ENCODE measurements at places on chromosomes 16 and 17.
A peak's percentile ranks its signal among the peaks of the same experiment; 100 is the strongest.

DNA sequence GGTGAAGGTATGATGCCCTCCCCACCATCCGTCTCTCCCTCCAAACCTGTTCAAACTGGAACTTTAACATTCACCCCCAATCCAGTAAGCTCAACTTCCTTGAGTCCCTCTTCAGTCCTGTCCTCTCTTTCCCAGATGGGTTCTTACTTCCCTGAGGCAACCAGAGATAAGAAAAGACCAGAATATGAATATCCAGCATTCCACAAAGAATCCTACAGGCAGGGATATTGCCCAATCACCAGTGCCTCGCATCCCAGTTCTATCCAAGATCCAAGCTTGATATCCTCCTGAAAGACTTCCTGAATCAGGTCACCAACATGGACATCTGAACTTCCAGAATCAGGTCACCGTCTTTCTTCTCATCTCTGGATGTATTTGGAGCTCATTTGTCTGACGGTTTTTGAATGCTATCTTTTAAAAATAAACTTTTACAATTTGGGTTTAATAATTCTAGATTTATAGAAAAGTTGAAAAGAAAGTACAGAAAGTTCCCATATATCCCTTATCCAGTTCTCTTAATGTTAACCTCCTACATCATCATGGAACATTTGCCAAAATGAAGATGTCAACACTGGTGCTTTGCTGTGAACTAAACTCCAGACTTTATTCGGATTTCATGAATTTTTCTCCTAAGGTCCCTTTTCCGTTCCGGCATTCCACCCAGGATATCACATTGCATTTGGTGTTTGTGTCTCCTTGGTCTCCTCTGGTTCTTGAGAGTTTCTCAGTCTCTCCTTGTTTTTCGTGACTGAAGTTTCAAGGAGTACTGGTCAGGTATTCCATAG lies 13.7 kb upstream of the COL1A1 start:
- no peak for DNase-seq

- no peak for DNase-seq
Measured at GRCh38 chr16:996681-997080, 15.1 kb downstream of the SOX8 start.

- no peak for DNase-seq
Measured at GRCh38 chr16:6209355-6209930, 1111.8 kb upstream of the EEF2KMT start.

DNA sequence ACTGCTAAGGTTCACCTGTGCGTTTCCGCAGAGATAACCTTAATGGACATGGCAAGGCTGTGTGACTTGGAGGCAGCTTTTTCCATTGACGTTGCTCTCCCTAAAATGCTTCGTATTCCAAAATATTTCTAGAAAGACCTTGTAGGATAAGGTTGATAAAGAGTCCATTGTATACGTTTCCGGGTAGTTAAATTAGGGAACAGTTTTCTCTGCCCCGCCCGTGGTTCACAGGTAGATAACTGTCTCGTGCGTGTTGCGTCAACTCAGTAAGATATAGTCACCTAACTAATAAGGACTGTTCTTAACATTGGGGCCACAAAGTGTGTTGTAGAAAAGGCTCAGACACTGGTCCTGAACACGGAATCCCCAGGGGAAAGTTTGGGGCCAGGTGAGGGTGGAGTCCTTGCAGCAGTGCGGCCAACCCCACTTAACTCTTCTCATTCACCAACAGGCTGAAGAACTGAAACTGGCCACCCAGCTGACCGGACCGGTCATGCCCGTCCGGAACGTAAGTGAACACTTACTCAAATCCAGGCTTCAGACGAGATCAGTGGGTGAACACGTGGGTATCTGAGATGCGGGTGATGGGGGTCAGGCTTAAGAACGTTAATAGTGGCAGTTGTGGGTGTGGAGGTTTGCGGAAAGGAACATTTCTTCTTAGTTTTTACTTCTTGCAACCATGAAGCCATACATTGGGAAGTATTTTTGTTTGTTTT lies 1.6 kb downstream of the RPL13 start:
- no peak for DNase-seq

- DNase-seq = peak; percentile 76
Measured at GRCh38 chr16:84360170-84360569, 8.2 kb upstream of the ATP2C2 start.

DNA sequence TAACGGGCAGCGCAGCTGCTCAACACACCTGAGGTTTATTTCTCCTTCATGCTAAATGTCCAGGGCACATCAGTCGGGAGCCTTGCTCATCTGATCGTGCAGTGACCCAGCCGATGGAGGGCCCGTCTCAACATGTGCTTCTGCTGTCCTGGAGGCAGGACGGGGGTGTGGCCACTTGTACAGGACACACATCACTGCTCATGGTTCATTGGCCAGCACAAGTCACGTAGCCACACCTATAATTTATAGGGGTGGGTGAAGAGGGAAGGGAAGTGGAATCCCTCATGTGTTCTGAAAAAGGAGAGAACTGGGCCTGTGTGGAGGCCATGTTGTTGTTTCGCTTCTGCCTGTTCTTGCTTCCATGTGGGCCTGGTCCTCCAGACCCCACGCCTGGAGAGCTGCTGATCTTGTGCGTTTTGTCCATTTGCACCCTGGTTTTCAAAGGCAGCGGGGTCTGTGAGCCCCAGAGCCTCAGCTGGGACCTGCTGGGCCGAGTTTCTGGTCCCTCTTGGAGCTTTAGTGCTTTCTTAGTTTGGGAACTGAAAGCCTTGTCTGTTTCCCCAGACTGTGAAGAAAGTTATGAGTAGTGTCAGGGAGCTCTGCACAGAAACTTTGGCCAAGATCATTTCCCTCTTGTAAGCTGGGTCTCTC lies 60.5 kb downstream of the CMIP start:
- DNase-seq = peak; percentile 17

- DNase-seq = no peak
Measured at GRCh38 chr17:83152745-83153611, 73.6 kb downstream of the METRNL start.

GRCh38 chr17:82927311-82927660 lies 87.5 kb upstream of the ZNF750 start:
- DNase-seq = no peak

DNA sequence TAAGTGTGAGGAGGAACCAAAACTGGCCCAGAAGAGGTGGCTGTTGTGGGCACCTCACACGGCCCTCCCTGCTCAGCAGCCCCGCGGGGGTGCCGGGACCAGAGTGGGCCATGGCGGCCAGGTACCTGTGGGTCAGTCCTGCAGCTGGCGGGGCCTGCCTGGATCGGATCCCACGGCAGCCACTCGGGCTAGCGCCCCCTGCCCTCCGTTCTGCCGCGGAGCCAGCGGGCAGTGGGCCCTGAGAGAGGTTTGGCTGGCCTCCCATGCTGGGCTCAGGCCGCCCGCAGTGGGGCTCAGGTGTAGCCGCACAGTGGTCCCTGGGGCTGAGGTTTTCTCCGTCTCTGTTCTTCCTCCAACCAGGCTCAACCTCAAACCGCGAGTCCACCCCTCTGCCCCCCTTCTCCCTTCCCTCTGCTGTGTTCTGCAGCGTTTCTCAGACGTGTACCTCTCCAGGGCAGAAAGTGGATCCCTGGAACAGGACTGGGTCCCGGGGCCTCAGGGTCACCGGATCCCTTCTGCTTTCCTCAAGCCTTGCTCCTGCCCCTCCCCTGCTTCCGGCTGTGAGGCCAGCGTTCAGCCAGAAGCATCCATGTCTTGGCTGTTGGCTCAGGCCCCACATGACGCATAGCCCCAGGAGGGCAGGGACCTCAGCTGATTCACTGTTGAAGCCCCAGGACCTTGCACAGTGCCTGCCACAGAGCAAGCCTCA lies 28.6 kb upstream of the ITGA3 start:
- peak; percentile 97 for DNase-seq

GRCh38 chr16:78448658-78449271 lies 349.3 kb downstream of the WWOX start:
- DNase-seq = no peak

- DNase-seq = no peak
Measured at GRCh38 chr17:50182783-50183420, 17.1 kb downstream of the SGCA start.

DNA sequence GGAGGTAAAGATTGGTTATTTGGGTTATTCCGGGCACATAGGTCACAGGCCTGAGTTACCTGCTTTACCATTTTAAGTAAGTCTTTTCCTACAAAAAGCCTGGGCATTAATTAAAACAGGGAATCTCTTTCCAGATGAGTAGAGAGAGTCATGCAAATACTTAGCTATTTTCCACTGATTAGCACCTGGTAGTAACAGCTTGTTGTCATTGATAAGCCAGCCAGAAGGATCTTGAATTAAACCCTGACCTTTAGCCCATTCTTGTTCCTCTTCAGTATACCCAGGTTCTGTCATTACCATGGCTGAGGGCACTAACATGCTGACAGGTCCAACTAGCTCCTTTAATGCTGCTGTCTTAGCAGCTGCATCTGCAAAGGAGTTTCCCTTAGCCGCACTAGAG lies 44.4 kb upstream of the ARL4D start:
- no peak for DNase-seq

- no peak for DNase-seq
Measured at GRCh38 chr17:64217249-64217691, 45.8 kb downstream of the TEX2 start.

GRCh38 chr17:43524945-43525575 lies 21.1 kb downstream of the ETV4 start:
- DNase-seq = no peak

- DNase-seq = peak; percentile 83
Measured at GRCh38 chr16:75319513-75320411, 68.3 kb upstream of the BCAR1 start.

DNA sequence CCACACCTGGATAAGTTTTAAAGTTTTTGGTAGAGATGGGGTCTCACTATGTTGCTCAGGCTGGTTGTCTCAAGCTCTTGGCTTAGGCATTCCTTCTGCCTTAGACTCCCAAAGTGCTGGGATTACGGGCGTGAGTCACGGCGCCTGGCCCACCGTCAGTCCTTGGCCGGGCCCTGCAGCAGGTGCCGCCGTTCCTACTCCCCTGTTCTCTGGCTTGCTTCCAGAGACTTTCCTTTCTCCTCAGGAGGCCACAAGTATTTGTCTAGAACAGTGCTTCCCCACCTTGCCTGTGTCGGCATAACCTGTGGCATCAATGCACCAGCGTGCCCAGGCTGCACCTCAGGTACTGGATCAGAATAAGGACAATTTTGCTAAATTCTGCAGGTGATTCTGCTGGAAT lies 3.0 kb upstream of the MGAT5B start:
- DNase-seq = no peak

- peak; percentile 29 for DNase-seq
Measured at GRCh38 chr17:26818736-26819135, 475.2 kb upstream of the WSB1 start.

DNA sequence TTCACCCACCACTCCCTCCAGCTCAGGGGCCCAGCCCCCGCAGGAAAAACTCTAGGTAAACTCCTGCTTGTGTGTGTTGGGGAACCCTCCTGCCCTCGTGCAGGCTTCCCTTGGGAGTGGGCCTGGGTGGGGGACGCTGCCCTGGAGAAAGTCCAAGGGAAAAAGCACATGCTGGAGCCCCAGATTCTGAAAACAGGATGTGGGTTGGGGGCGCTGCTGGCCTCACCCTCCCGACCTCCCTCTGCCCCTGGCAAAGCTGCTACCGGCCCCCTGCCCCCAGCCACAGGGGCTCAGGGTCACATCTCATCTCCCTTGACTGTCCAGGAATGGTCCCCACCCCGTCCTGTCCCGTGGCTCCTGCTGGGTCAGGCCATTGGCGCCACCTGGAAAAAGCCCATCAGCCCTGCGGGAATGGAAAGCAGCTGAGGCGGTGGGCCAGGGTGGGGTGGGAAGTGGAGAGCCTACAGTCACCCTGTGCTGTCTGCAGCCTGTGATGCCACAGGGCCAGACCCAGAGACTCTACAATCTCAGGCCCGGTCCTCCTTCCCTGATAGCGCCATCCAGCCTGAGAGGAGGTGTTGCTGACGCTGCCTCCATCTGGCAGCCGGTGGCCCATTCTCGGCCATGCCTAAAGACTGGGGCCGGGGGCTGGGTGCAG lies 2.5 kb upstream of the GJD3 start:
- no peak for DNase-seq

GRCh38 chr16:58243528-58244004 lies 45.7 kb upstream of the CSNK2A2 start:
- DNase-seq = no peak

GRCh38 chr16:48282636-48283263 lies 35.4 kb upstream of the ABCC11 start:
- no peak for DNase-seq

GRCh38 chr17:13273806-13274205 lies 256.0 kb upstream of the ELAC2 start:
- no peak for DNase-seq

DNA sequence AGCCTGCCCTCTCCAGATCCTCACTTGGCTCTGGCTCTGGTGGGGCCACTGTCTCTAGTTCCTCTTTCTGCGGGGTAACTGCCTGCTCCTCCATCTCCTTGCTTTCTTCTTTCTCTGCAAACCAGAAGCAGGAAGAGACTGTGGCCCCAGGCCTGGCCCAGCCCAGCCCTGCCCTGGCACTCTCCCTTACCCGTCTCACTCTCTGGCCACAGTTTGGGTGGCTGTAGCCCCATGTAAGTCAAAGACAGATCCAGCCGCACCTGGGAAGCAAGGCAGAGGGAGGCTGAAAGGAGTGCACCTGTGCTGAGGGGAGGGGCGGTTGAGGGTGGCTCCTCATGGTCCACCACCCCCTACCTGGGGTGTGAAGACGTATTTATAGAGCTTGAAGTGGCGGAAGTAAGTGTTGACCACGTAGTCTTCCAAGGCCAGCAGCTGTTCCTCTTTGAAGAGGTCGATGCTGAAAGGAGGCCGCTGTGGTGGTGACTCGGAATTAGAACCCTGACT lies 2.8 kb downstream of the CFAP119 start:
- no peak for DNase-seq

DNA sequence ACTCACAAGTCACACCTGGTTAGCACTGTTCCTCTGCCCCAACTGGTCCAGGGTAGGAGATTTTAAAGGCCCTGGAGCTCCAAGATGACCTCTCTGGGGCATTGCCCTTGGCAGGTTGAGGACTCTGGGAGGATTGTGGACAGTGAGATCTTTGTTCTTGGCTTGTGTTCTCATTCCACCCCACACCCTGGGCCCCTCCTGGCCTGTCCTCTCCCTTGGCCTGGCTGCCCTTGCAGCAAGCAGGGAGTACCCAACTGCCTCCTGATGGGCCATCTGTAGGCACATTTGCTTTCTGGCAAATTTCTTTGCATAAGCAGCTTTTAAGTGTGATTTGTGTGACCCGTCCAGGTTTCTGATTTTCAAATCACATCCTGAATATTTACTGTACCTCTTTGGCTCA lies 239.6 kb downstream of the UTP18 start:
- DNase-seq = no peak

DNA sequence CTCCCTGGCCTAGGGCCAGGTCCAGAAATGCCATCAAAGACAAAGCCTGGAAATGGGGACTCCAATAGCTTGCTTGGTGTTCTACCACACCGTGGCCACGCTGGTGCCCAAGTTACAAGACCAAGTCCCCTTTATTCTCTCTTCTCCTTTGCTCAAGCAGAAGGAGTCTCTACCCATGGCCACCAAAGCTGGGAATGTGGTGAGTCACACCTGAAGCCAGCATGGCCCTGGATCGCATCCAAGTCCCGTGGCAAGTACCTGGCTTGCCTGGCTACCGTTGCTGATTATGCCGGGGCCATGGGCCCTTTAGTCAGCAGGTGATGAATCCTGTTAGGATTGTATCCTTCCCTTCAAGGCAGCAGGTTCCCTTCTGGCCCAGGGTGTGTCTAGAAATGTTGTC lies 260.0 kb downstream of the HAPSTR1 start:
- no peak for DNase-seq

GRCh38 chr16:31145398-31145990 lies 4.4 kb downstream of the PRSS36 start:
- DNase-seq = no peak

- no peak for DNase-seq
Measured at GRCh38 chr17:81076141-81076679, 41.3 kb downstream of the BAIAP2 start.

- peak; percentile 99 for DNase-seq
Measured at GRCh38 chr17:31596382-31597323, 205.2 kb downstream of the RAB11FIP4 start.
